ENCODE measurements at places on chromosomes 5 and 9. TPM values are rescaled to one million over a fixed set of nuclear protein-coding genes. Genes with fewer than 3 reads are reported as not detected.
A peak's percentile ranks its signal among the peaks of the same experiment; 100 is the strongest.

The PCDHGB3 gene
- 0.26 TPM for total RNA-seq

The OCLN gene
- total RNA-seq, result 2.2 TPM

DNA sequence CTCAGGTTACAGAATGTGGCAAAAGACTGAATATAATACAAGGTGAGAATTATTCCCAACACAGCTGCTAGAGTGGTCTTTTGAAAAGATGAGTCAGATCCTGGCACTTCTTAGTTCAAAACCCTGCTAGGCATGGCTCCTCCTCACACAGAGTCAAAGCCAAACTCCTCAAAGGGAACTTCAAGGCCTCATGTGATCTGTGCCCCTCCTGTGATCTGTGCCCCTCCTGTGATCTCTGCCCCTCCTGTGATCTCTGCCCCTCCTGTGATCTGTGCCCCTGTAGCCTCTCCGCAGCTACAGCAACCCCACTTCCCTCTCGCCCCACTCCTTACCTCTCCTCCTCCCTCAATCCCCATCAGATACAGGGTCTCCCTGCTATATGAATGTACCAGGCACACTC, 525.5 kb upstream of the CCNG1 start:
- no peaks in the 10 kb centered on the region for H3K27me3 ChIP-seq
- no peaks in the 10 kb centered on the region for H3K36me3 ChIP-seq
- H3K4me1 ChIP-seq, result no peaks in the 10 kb centered on the region

DNA sequence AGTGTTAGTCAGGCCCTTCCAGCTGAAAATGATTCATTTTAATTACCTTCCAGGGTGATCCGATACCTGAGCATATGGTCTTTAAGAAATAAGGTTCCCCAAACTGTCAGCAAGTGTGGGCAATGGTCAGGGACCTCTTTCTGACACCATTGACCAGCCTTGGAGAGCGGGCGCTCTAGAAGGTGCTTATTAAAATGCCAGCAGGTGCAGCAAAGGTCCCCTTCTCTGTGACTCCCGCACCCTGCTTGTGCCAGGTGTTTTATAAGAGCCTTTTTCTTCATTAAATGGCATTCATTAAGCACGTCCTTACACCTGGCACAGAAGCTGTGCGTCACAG, 85.3 kb downstream of the MVB12B start:
- no peak for DNase-seq
- peak overlapping the region; percentile 97 for H3K27ac ChIP-seq
- H3K27me3 ChIP-seq, result no peaks in the 10 kb centered on the region
- H3K4me1 ChIP-seq, result peaks cover 60% of the 10 kb centered on the region
- peaks cover 32% of the 10 kb centered on the region for H3K36me3 ChIP-seq

The IFNA10 gene
- total RNA-seq, result not detected

The HMCN2 gene
- not detected for total RNA-seq
